ENCODE measurements at places on chromosomes 4 and X.

DNA sequence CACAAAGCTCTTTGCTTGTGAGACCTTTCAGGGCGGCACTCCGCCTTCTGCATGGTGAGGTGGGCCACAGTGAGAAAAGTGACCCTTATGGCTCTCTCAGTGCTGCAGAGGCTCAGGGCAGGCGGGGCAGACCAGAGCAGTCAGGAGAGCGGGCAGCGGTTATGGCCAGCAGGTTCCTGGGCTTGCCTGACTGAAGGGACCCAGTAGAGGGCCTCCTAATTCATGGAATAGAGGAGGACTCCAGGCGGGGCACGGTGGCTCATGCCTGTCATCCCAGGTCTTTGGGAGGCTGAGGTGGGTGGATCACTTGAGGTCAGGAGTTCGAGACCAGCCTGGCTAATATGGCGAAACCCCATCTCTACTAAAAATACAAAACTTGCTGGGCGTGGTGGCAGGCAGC is 91.4 kb downstream of the CLNK start:
- ATAC-seq, result no peak

DNA sequence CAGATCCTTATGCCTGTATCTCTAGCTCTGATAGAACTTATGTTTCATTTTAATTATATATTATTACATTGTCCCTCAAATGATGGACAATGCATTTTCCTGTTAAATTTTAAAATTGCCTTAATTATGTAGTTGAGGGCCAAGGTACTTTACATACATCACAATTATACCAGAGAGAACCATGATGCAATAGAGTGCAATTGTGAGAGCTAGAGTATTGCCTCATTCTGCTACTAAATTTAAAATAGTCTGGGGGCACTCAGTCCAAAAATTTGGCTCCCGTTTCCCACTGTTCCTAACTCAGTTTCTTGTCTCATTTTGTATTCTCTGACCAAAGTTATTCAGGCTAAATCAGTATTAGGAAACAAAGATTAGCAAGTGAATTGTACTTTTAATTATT is 378.5 kb upstream of the ZFP42 start:
- no peak for ATAC-seq

DNA sequence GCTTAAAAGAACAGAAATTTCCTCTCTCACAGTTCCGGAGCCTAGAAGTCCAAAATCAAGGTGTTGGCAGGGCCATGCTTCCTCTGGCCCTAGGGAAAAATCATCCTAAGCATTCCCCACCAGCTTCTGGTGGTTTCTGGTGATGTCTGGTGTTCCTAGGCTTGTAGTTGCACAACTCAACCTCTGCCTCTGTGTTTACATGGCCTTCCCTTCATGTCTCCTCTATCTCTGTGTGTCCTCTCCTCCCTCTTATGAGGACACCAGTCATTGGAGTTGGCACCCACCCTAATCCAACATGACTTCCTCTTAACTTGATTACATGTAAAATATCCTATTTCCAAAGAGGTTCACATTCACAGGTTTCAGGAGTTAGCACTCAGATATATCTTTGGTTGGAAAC is 15.4 kb downstream of the LRP2BP start:
- no peak for ATAC-seq

GRCh38 chr4:141885112-141885511 is 248.7 kb downstream of the IL15 start:
- ATAC-seq, result no peak

DNA sequence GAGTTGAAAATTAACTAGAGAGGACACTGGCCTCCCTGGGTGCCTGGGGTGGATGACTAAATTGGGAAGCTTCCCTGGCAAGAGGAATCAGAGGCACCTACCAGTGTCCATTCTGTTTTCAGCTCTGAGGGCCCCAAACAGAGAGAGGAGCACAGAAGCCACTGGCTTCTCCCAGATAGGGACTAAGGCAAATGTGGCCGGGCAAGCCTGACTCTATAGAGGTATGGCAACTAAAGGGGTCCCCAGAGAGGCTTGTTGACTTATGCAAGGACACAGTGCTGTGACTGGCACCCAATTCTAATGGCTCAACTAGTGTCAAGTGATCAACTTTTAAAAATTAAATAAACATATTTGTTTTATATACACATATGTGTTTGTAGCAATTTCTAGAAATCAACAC is 17.2 kb downstream of the TRPC3 start:
- no peak for ATAC-seq

- ATAC-seq, result no peak
Observed at GRCh38 chr4:68291256-68291655, 45.8 kb upstream of the TMPRSS11B start.

DNA sequence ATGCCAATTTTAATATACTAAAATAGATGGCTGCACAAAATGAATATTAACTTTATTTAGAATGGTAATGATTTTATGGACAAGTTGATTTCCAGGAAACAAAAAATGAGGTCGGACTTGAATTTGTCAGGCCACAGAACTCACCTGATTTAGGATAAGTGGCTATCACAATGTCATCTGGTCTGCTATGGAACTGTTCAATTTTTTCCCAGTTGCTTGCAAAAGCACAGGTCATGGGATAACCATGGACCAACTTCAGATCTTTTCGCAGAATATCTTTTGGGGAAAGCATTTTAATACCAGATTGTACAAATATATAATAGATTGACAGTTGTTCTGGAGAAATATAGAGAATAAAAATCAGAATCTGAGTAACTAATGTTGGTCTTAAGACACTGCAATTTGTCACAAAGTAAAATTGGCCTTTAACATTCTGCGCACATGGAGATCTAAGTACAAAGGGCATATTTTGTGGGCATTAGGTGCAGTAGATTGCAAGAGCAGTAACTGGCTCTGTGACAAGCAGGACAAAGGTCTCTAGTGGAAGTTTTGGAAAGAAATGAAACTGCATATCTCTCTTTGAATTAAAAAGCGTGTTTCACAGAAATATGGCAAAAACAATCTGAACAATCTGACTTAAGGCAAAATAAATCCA is 5.4 kb downstream of the SULT1B1 start:
- no peak for ATAC-seq

- ATAC-seq, result no peak
Observed at GRCh38 chr4:61182915-61183314, 17.2 kb upstream of the ADGRL3 start.

- ATAC-seq, result no peak
Observed at GRCh38 chr4:184924516-184924915, 93.8 kb upstream of the HELT start.

GRCh38 chrX:70139736-70140135 is 6.5 kb downstream of the IGBP1 start:
- ATAC-seq, result no peak

DNA sequence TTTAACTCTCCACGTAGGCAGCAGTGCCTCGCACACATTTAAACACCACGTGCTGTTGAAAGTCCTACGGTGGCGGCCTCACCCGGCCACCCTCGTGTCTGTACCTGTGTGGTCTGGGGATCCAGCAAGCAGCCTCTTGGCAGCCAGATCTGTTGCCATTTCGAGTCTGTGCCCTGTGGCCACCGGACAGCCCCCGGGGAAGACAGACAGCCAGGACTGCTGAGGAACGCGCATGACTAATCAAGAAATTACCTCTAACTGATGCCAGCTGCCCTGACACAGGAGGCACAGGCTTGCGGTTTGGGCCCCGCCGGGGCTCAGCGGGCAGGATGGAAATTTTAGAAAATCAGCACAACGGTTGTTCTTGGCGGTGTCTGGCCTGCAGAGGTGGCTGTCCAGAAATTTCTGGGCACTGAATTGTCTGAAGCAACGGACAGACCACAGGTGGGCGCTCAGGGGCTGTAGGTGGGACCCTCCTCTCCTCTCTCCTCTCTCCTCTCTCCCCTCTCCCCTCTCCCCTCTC is 15.6 kb upstream of the ASMTL start:
- ATAC-seq, result no peak

- ATAC-seq, result no peak
Observed at GRCh38 chr4:175346376-175346775, 428.2 kb downstream of the ADAM29 start.

Measured in gastroesophageal sphincter (tissue), 4 donors.